ENCODE measurements at places on chromosomes 11 and 22.

DNA sequence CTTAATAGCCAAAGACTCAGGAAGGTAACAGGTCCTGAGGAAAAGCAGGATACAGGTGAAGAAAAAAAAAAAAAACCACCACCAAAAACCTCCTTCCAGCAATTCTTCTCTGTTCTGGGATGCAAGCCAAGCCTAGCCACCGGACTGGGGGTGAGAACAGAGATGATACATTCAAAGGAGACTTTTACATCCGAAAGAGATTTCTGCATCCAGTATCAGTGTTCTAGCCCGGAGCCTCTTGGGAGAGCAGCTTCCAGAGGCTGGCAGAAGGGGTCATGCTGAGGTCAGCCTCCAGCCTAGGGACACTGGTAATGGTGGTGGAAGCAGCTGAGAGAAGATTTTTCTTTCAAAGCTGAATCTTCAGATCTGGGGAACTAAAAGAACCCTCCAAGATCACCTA lies 76.2 kb downstream of the KCNC1 start:
- no peak for DNase-seq

GRCh38 chr11:84993386-84993785 lies 633.8 kb downstream of the DLG2 start:
- no peak for DNase-seq

DNA sequence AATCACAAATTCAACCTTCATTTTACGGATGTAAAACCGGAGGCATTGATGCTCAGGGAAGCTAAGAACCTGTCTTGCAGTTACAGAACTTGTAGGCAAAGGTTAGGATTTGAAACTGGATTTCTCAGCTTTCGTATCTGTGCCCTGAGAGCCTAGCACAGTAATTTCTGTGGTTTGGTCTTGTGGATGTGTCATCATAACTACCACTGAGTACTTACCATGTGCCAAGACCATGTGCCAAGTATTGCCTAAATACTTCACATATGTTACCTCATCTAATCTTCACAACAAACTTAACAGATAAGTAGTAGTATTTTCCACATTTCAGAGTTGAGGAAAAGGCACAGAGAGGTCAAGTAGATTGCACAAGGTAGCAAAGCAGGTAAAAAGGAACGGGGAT lies 140.7 kb downstream of the NXPE2 start:
- DNase-seq = no peak

DNA sequence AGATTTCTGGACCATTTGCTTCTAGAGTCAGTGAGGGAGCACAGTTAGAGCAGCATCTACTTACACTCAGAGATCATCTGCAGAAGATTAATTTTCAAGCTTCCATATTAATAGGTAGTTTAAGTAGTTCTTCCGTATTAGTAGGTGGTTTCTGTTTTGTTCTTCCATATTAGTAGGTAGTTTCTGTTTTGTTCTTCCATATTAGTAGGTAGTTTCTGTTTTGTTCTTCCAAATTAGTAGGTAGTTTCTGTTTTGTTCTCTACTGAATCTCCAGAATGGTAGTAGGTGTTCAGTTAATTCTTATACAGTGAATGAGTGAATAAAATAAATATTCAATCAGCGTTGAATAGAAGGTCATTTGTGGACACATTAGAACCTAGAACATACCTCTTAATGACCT lies 175.7 kb downstream of the TMEM135 start:
- DNase-seq = peak; percentile 49

DNA sequence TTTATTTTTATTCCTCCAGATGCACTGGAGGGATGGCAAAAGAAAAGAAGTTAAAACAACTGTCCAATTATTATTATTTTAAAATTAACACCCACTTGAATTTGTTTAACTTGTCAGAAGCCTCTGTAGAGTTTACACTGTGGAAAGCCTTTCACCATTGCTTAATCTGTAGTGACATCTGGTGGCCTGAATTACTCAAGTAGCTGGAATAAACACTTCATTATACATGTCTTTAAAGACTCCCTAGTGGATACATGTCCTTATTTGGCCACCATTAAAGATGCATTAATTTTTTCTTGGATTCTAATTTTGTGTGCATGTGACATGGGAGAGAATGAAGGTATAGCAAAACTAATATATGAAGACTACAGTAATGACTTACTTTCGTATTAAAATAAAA lies 1496.5 kb downstream of the FAM181B start:
- peak; percentile 33 for DNase-seq

GRCh38 chr11:72139500-72139899 lies 4.0 kb downstream of the FOLR3 start:
- DNase-seq = no peak

- DNase-seq = no peak
These were observed 837 bp upstream of the PLAAT5 start for GRCh38 chr11:63491636-63492372.

Measured in inflammatory macrophage treated with lipopolysaccharide for 4 hours (primary cell).